Activated CD8-positive, alpha-beta memory T cell treated with anti-CD3 and anti-CD28 coated beads for 48 hours (primary cell): ENCODE measurements at places on chromosomes 16 and 17.

GRCh38 chr16:3594316-3595109 is 16.9 kb downstream of the SLX4 start:
- no peak for DNase-seq

DNA sequence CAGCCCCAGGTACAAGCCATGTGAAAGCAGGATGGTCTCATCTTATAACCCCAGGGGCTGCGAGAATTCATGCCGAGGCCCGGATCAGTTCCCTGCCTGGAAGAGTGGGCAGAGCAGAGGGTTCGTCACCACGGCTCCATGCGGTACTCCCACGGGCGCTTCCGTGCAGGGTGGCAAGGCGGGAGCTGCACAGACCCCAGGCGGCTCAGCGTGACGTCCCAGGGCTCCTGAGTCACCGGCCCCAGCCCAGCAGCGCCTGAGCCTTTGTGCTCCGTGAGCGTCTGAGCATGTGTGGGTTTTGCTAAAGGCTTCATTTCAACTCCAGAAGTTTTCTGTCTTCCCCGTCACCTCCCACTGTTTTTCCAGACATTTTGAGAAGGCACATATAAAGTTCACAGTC is 71.2 kb upstream of the CHMP6 start:
- DNase-seq, result no peak

- no peak for DNase-seq
Observed at GRCh38 chr17:61449707-61450640, 2.2 kb upstream of the TBX4 start.

DNA sequence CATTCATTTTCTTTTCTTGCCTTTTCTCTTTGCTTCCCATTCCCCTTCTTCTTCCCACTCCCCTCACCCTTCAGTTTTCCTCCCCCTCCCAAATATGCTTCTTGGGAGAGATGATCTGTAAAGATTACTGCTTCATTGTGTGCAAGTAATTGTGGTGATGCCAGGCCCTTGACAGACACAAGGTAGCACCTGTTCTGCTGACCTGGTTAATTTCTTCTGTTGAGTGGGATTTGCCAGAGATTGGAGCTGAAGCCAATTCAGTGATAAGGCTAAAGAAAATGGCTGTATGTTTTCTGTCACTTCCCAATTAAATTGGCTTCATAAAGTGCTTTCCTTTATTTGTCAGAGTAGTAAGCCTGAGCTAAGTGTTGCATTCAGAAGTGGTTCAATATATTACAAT is 44.5 kb downstream of the AATF start:
- DNase-seq, result no peak

DNA sequence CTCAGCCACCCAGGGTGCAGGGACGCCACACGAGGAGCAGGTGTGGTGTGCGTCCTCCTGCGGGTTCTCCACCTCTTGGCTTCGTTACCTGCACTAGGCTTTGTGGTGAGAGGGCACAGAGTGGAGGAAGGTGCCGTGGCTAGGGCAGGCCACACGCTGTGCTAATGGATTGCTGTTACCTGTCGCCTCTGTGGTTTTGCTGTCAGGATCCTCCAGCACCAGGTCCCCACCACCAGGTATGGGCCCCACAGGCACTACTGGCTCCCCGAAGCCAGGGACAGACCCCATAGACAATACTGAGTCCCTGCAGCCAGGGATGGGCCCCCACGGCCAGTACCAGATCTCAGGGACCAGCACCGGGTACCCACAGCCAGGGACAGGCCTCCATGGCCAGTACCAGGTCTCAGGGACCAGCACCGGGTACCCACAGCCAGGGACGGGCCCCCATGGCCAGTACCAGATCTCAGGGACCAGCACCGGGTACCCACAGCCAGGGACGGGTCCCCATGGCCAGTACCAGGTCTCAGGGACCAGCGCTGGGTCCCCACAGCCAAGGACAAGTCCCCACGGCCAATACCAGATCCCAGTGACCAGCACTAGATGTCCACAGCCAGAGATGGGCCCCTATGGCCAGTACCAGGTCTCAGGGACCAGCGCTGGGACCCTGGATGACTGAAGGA is 315.6 kb downstream of the SEC14L1 start:
- no peak for DNase-seq
